ENCODE measurements at places on chromosomes 7 and 10.

- DNase-seq, result peak; percentile 76
Observed at GRCh38 chr7:191105-191980, 1.0 kb upstream of the FAM20C start.

DNA sequence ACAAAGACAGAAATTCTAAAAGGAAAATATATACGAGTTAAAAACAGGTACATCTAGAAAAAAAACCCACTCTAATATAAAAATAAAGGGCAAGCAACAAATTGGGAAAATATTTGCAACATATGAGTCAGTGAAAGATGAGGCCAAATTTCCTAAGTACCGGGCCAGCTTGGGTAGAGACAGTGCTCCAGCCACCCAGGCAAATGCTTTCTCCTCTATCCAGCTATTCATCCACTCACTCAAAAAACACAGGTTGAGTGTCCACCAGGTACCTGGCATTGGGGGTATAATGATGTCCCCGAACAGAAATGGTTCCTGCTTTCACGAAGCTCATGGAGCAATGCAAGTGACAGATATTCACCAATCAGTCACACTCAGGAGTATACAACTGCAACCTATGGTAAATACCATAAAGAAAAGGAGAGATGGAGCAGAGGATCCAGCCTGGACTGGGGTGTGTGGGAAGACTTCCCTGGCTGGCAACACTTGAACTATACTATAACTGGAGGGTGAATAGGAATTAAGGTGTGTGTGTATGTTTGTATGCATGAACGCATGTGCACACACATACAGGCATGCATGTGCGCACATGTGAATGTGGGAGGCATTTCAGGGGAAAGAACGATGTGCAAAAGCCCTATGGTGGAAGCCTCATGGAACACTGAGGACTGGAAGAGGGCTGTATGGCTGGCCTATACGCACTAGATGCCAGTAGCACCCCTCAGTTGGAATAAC is 2.3 kb downstream of the ARHGAP22 start:
- no peak for DNase-seq

- peak; percentile 90 for DNase-seq
Observed at GRCh38 chr10:11685787-11686218, 56.4 kb upstream of the ECHDC3 start.

DNA sequence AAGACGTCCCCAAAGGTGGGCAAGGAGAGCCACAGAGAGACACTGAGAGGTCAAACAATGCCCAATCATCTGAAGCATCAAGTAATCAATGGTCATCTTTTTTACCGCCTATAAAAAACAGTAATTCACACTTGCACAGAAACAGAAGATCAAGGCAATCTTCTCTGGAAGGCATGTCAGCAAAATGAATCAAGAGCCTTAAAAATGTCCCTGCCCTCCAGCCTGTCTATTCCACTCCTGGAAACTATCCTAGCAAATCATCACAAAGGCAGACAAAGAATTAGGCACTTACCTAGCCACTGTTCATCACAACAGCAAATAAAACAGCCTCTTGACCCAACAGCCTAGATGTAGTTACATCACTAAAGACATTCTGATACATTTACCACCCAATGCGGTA is 48.9 kb downstream of the FAM53B start:
- DNase-seq, result no peak

GRCh38 chr7:76405738-76406137 is 3.8 kb downstream of the SSC4D start:
- no peak for DNase-seq

DNA sequence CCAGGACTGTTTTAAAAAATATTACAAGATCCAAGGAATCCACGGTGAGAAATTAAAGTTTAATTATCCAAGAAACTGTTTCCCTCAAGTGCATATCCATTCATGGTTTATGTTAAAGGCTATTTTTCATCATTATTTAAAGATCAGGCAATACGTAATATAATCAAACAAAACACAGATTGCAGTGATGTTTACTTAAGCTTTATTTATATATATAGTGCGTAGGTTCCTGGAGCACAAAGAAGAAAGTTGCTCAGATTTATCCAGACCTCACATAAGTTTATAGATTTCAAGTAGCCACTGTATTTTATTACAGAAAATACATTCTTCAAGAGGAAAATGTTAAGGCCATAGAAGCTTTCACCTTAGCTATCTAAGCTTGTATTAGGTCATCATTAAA is 210.0 kb upstream of the KLF14 start:
- no peak for DNase-seq

- no peak for DNase-seq
Observed at GRCh38 chr7:139937715-139938114, 108.7 kb downstream of the TBXAS1 start.

DNA sequence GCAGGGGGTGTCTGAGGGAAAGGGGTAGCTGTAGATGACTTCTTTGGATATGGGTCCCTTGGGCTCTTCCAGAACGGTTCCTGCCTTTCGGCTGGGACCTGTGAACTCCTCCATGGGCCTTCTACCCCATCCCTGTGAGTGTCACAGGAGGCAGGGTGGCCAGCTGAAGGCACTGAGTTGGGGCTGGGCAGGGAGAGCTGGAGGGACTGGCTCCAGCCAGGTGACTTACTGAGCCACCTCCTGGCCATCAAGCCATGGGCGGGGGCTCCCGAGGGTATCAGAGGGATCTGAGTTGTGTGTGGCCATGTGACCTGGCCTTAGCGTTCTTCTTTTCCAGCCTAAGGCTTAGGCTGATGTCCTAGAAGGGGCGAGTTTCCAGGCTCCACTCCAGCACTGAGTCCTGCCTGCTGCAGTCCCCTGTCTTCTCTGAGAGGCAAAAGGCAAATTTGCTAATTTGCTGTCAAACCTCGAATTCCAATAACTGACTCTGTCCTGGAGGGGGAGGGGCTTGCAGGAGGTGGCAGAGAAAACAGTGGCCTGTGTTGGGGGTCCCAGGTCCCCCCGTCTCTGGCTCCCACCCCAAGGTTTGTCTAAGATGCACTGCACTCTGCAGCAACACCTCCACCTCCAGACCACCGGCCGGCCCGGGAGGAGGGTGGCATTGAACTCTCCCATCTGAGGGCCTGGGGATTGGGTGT is 27.2 kb downstream of the ADCYAP1R1 start:
- DNase-seq, result no peak

DNA sequence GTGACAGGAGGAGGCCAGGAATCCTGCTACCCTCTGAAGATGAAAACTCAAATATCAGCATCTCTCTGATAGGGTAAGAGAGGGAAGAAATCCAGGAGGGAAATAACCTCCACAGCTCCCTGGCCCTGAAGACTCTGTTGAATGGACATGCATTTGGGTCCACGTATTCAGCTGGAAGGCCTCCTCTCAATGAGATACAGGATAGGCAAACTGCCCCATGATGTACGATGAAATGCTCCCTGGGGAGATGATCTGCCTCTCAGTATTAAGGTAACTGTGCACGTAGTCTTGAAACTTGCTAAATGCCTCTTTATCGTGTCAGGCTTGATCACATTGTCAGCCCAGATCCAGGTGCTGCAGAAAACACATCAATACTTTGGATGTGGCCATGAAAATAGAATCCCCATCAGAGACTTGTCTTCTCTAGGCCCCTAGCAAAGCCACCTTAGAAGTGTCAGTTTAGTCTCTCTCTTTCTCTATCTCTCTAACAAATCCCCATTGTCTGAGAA is 384.0 kb downstream of the KCNMA1 start:
- DNase-seq, result no peak

DNA sequence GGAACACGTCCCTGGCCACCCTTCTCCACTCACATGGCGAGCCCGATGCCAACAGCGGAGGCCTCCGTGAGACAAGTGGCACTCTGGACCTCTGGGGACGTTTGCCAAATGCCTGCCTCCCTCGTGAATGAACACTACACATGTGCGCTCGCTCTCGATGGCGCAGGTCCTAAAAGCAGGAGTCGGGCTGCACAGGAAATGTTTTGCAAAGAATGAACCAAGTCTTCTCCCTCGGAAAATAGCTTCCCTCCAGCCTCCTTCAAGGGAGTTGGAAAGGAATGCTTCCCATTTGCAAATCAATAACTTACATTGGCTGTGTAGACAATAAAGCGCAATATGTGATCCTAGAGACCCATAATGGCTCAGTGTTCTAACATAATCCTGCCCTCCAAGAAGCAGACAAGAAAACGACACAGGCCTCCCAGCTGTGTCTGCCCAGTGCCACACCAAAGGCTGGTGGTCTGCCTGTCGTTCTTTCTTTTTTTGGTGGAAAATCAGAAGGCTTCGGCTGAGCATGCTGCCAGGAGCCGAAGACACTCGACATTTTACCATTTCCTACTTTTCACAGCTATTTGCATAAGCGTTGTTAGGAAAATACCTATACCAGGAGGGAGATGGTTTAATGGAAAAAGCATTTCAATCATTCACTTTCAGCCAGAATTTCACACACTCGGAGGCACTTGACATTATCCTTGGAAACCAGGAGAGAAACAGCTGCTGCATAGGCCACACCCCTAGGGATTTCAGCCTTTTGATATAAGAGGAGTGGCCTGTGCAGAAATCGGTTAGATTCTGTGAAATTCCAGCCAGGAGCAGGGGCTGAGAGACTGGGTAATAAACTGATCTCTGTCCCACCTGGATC is 38.4 kb downstream of the ATXN7L1 start:
- DNase-seq, result no peak

DNA sequence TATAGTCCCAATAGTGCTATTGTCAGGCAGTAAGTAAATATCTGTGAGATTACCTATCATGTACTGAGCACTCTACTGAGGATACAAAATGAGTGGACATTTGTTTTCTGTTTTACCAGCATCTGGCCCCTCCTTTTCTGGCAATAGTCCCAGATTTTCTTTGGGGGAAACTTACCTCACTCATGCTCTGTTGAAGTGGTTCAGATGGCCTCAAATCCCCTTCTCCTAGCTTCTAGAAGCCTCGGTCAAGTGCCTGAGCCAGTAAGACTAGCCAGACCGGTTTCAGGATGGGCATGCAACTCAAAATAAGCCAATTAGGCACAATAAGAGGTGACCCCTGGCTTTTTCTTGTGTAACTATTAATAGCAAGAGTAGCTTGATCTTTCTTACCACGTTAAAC is 19.7 kb downstream of the TRDMT1 start:
- DNase-seq, result no peak

GRCh38 chr7:8386926-8387550 is 46.4 kb upstream of the NXPH1 start:
- no peak for DNase-seq

Data from right cardiac atrium (tissue), 5 donors.